KG1 (cell line): ENCODE measurements at places on chromosomes 6 and 20.

- no peak for DNase-seq
Measured at GRCh38 chr6:32931211-32931610, 9.6 kb downstream of the HLA-DMB start.

DNA sequence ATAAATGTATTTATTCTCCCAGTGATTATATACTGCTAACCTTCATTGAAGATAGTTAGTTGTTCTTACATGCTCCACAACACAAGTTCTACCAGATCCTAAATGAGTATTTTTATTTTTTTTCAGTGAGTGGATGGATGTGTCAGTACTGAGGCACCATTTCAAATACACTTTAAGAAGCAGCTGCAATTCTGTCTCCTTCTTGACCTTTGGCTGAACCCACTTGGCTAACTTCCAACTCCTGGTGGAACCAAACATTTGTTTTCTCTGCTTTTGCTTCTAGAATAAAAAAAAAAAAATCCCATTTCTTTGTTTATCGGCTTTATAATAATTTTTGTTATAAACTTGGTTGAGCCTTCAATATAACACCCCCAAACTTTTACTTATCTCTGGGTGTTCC, 458.3 kb upstream of the MAP3K7 start:
- DNase-seq: no peak

DNA sequence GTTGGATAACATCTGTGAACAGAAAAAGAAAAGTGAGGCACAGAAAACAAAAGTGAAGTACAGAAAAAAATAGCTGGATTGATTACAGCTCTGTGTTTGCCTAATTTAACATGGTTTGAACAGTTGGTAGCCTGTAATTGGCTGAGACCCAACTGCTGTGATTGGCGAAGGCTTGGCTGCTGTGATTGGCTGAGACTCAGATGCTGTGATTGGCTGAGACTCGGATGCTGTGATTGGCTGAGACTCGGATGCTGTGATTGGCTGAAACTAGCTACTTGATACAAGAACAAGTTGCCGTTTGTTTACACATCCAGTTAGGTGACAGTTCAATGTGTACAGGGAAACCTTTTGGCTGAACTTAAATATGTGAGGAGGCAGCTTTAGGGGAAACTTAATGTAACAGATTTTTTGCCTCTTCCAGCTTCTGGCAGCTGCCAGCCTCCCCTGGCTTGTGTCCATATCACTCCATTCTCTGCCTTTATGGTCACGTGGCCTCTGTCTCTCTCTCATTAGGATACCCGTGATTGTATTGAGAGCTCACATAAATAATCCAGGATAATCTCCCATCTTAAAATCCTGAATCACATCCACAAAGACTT, 223.4 kb upstream of the FOXA2 start:
- no peak for DNase-seq

DNA sequence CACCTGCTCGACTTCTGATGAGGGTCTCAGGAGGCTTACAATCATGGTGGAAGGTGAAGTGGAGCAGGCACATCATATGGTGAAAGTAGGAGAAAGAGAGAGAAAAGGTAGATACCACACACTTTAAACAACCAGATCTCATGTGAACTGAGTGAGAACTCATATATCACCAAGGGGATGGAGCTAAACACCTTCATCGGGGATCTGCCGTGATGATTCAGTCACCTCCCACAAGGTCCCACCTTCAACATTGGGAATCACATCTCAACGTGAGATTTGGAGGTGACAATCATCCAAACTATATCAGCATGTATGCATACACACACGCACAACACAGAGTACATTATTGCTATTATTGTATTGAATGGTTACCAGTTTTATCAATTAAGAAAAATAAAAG, 453.3 kb upstream of the NRSN1 start:
- no peak for DNase-seq

- no peak for DNase-seq
Measured at GRCh38 chr6:16270178-16270794, 31.9 kb downstream of the GMPR start.

- no peak for DNase-seq
Measured at GRCh38 chr6:11367638-11368199, 135.3 kb upstream of the NEDD9 start.

DNA sequence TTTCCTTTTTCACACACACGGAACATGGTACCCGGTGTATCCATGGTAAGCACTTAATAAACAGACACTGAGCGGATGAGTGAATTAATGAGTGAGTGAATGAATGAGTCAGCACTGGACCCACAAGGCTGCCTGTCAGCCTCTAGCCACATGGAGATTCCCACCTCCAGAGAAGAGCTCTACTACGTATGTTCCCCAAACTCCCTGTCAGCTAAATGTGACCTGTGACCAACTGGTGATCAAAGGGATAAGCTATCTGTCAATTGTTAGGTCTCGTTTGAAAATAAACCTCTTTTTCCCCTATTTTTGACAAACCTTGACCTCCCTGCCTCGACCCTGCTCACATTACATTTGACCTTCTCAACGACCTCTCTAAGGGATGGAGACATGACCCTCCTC, 24.5 kb upstream of the TAF8 start:
- no peak for DNase-seq

- DNase-seq: no peak
Measured at GRCh38 chr6:52550014-52550575, 26.8 kb downstream of the TRAM2 start.

DNA sequence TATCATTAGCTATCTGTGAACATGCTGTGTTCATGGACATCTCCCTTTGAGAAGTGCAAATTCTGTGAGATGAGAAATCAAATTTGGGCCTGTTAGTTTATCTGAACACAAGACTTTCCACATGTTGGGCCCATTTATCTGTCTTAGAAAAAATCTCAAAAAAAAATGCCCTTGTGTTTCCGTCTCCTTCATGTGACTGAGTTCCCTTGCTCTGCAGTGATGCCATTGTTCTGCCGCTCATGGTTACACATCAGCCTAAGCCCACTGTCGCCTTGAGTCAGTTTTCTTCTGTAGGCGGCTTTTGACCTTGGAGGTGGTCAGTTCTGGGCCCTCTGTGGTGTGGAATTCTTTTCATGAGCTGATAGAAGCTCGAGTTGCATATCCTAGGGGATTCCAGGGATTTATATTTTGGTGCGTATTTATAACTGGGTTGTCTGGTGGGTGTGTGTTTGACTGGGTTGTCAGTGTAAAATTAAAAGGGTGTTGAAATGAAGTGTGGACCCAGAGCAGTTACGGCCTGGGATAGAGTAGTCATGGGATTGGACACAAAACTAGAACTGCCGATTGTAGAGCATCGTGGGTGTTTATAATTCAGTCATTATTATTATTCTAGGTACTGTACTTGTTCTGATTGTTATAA, 156.7 kb downstream of the JARID2 start:
- no peak for DNase-seq

DNA sequence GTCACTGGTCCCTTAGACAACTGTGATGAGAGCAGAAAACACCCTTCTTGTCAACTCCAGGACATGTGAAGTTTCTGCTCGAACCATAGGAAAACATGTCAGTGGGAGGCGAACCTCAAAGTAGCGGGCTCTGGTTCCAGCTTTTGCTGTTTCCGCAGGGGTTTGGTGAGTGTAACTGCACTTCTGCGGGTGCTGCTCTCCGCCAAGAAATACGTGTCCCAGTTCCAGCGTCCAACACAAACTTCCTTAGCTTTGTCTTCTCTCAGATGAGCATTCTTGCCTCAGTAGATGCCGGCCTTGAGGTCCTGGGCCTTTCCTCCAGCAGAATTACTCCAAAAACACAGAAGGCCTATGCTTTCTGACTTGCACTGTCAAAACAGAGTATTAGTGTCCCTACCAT, 156.3 kb downstream of the FNDC1 start:
- DNase-seq: no peak

DNA sequence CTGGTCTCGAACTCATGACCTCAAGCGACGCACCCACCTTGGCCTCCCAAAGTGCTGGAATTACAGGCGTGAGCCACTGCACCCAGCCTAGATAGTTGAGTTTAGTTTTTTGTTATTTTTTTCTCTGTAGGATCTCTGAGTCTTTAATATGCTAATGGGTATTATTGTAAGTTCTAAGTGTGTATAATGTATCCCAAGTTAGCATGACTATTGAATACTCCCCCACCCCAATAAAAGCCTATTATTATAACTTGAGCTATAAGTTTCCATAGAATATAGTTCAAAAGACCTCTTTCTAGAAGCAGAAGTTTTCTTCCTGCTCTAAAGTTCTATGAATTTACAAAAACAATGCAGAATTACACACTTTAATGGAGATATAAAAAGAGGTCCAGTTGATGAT, 210.4 kb upstream of the MARCKS start:
- no peak for DNase-seq

GRCh38 chr6:2714111-2714895, 36.4 kb downstream of the MYLK4 start:
- no peak for DNase-seq

- DNase-seq: no peak
Measured at GRCh38 chr6:149079911-149080491, 237.5 kb upstream of the TAB2 start.

- peak; percentile 38 for DNase-seq
Measured at GRCh38 chr20:62617711-62618483, 24.4 kb upstream of the SLCO4A1 start.

DNA sequence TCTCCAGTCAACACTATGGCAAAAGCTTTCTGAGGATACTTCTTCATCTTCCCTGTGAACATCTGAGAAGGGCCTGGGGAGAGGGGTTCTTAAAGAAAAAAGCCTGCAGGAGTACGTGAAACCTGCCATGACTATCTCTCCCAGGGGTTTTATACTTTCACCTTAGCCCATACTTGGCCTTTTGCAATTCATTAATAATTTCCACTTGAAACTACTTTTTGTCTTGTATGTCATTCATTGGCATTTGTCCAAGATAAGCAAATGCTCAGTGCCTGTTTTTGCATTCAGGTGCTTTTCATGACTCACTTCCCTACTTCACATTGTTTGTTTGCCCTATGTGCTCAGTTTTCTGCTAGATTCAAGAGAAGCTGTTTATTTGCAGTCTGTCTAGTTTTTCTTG, 580.3 kb upstream of the GJE1 start:
- no peak for DNase-seq

DNA sequence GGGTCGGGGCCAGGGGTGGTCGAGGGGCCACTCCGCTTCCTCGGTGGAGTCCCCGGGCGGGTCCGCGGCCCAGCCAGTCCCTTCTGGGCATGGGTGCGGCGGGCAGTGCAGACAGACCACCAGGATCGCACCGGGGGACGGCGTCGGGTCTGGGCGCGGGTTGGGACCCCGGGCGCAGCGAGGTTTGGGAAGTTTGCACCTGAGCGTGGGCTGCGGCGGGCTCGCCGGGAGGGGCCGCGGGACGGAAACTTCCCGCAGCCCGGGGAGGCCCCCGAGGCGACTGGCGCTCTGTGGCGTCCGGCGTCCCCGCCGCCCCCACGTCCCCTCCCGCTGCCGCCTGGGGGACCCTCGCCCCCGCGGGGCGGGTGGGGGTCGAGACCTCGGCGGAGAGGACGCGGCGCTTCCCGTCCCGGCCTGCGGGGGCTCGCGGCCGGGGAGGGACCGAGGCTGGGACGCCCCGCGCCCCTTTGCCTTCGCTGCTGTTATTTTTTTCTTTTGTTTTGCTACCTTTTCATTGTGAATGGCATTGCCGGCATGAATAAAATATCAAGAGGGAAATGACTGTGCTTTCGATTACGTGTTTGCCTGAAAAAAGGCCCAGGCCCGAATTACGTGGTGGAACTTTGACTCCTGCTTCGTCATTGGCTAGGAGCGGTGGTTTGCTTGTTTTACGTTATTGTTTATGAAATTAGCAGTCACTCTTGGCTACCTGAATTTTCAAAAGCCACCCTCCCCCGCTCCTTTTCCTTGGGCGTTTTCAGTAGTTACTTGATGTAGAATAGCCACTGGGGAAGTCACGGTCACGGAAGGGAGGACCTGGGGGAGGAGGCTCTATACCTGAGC, 703 bp downstream of the SNX9 start:
- no peak for DNase-seq
